Gastroesophageal sphincter (tissue), 4 donors: ENCODE measurements at places on chromosomes 7 and 10. TPM values are rescaled to one million over a fixed set of nuclear protein-coding genes. Genes with fewer than 3 reads are reported as not detected.

The PPP1R3C gene
- total RNA-seq, result 102 TPM

The OR2A12 gene
- not detected for total RNA-seq

- no peaks in the 10 kb centered on the region for H3K27me3 ChIP-seq
- H3K4me1 ChIP-seq, result peaks cover 13% of the 10 kb centered on the region
Observed at GRCh38 chr10:15167411-15168290, 842 bp downstream of the NMT2 start.

DNA sequence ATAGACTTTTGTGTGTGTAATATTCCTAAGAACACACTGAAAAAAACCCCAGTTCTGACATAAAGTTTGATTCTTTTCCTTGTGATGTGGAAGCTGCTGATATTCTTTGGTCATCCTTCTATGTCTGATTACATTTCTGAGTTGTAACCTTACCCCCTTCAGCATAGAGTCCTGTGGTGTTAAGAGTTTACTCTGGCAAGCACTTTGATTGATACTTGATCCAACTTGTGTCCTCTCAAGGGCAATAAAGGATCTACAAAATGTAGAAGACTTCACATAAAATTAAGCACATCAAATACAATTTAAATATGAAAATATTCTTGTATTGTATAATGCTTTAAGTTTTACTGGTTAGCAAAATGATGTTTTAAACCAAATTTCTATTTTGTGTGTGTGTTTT is 221.7 kb upstream of the DKK1 start:
- ATAC-seq, result no peak
- H3K27ac ChIP-seq, result no peak overlapping the region
- no peaks in the 10 kb centered on the region for H3K4me1 ChIP-seq
- no peaks in the 10 kb centered on the region for H3K27me3 ChIP-seq
- H3K4me3 ChIP-seq, result no peak overlapping the region

The GRM3 gene
- total RNA-seq, result not detected

The TMEM139 gene
- 0.40 TPM for total RNA-seq

DNA sequence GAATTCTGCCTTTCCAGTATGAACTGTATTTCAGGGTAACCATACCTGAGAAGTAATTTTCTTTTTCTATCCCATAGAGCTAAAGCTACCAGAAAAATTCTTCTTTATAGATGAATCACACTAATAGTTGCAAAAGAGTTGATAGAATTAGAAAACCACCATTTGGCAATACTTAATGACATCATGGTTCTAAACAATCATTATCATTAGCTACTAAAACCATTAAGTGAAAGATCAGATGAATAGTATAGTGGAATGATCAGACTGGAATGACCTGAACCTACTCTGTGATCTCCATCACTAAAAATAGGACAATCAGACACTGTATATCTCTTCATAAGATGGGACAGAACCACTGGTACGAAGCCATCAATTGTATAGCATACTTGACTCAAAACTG is 19.8 kb upstream of the ZC3HAV1L start:
- peaks cover 10% of the 10 kb centered on the region for H3K4me1 ChIP-seq
- ATAC-seq, result no peak
- no peak overlapping the region for H3K4me3 ChIP-seq
- H3K36me3 ChIP-seq, result peaks cover 81% of the 10 kb centered on the region
- H3K27me3 ChIP-seq, result no peaks in the 10 kb centered on the region
- H3K27ac ChIP-seq, result no peak overlapping the region

The NAPEPLD gene
- total RNA-seq, result 7.4 TPM

DNA sequence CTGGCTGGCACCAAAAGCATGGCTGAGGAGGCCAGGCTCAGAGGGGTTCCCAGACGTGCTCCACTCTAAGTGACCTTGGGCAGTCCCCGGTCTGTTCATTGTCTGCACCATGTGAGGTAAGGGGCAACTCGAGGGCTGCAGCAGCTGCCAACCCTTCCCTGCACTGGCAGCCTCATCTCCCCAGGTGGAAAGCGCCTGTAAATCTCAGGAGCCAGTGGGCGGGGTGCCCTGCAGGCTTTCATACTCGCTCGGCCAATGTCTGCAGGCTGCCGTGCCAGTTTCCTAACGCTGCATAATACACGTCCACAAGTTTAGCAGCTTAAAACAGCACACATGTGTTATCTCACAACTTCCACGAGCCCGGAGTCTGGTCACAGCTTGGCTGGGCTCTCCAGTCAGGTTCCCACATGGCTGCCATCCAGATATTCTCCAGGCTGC is 12.6 kb upstream of the GDF10 start:
- no peak overlapping the region for H3K27ac ChIP-seq
- H3K36me3 ChIP-seq, result no peaks in the 10 kb centered on the region
- no peaks in the 10 kb centered on the region for H3K4me1 ChIP-seq
- no peak overlapping the region for H3K4me3 ChIP-seq
- H3K27me3 ChIP-seq, result no peaks in the 10 kb centered on the region
- no peak for ATAC-seq

The RGR gene
- 2.6 TPM for total RNA-seq

- H3K27ac ChIP-seq, result peak overlapping the region; percentile 57
- peak overlapping the region; percentile 53 for H3K4me3 ChIP-seq
- no peaks in the 10 kb centered on the region for H3K27me3 ChIP-seq
- peak; percentile 67 for ATAC-seq
Observed at GRCh38 chr7:7424151-7424873, 111.4 kb downstream of the COL28A1 start.

The SUGCT gene
- total RNA-seq, result 1.2 TPM

The PRR15 gene
- total RNA-seq, result not detected

The CYP26A1 gene
- not detected for total RNA-seq

The MBL2 gene
- not detected for total RNA-seq

The APBB1IP gene
- total RNA-seq, result 6.8 TPM

DNA sequence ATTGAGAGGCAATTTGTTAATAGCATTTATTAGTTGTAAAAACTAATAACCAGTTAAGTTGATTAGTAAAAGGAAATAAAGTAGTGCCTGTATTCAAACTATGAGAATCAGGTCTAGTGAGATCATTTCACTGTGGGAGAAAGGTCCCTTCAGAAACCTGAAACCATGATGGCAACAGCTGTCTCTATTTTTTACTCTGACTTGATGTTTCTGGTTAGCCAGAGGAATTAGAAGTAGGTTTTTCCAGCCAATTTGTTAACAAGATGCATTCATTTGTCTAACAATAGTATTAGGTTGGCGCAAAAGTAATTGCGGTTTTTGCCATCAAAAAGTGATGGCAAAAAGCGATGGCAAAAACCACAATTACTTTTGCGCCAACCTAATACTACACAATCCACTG is 272.2 kb upstream of the YAE1 start:
- H3K4me1 ChIP-seq, result no peaks in the 10 kb centered on the region
- no peak overlapping the region for H3K27ac ChIP-seq
- H3K4me3 ChIP-seq, result no peak overlapping the region
- H3K36me3 ChIP-seq, result no peaks in the 10 kb centered on the region

GRCh38 chr7:75993689-75994387 is 557 bp downstream of the TMEM120A start:
- H3K4me1 ChIP-seq, result peaks cover 18% of the 10 kb centered on the region
- ATAC-seq, result peak; percentile 64
- H3K36me3 ChIP-seq, result peaks cover 11% of the 10 kb centered on the region
- no peaks in the 10 kb centered on the region for H3K27me3 ChIP-seq
